Stimulated activated CD4-positive, alpha-beta T cell treated with anti-CD3 and anti-CD28 coated beads, Interleukin-15, amount 100 ng/mL, for 24 hours (primary cell): ENCODE measurements at places on chromosomes 6 and 20.

DNA sequence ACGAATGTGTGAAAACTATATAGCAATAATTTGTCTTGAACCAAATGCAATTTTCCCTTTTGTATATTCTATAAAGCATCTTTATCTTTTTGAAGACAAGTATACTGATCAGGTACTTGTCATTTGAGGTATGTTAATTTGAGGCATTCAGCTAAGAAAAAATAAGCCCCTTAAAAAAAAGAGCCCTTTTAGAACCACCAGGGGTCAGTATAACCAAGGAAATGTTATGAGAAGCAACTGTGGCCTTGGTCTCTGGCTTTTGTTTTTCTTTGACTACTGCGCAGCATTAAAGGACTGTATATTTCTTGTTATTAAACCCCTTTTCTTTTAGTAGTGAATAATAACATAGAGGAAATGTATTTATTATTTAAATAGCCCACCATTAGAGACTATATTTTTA lies 43.1 kb downstream of the CD109 start:
- DNase-seq = no peak

DNA sequence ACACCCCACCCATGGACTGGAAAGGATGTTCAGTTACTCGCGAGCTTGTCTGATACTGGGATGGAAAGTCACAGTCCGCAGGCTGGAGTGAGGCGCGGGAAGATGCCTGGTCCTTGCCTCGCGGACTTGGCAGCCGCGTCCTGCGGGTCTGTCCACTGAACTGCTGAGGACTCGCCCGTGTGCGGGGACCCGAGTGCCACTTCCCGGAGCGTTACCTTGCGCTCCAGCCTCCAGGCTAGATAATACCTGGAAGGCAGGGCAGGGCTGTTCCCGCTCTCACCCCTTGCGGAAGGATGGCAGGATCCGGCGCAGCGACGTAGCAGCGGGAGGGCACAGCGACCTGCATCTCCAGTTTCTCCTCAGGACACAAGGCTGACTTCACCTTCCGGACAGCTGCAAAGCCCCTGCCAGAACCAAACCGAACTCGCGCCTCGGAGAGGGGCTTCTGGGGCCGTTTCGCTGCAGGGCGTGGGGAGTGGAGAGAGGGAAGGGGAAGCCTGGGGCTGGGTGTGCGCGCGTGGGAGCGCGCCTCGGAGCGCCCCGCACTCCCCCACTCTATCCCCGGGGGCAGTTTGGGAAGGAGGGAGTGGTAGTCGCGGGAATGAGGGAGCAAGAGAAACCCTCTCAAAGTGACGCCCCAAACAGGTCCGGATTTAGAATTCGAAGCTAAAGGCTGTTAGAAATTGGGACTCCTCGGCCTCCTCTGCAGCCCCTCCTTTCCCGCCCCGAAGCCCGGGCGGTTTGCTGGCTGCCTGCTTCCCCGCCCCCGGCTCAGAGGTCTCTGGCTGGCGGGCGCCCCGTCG lies at the start of gene KCNQ5:
KCNQ5 (plus strand) TSS at position 774 of the 803 bp plus-strand sequence.
- peak; percentile 57 for DNase-seq

DNA sequence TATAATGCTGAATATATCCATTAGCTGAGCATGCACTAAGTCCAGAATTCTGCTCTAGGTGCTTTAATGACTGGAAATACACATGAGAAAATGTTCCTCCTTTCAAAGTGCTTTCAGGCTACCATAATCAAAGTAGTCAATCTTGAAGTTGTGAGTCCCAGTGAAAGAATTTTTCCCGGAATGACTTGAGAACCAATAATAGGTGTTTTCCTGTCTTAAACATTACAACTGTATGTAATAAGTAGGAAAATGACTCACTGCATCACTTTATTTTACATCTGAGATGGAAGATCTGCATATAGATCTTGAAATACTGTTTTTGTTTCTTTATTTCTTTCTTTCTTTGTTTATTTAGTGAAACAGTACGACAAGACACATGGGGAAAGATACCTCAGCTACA lies 437.4 kb upstream of the JAG1 start:
- no peak for DNase-seq

DNA sequence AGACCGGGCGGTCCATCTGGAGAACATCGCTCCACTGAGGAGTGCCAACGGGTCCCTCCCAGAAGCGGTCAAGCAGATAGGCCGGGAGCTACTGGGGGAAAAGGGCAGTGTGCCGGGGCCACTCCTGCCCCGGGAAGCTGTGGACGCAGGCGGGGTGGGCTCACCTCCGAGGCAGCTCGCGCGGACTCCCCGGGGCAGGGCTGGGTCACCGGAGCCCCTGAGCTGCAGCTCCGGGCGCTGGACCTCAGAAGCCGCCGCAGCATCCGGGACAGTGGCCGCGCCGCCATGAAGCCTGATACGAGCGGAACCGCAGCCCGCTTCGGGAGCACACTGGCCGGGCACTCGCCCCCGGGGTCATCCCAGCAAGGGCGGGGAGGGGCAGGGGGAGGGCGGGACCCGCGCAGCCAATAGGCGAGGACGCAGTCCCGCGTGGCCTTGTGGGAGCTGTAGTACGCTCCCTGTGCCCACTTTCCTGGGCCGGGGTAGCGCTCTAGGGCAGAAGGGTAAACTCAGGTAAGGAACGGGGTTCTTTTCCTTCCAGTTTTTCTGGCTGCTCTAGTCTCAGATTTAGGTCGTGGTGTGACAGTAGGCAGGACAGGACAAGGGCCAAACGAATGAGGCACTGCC lies at the start of gene MOCS1:
MOCS1 (minus strand) TSS at position 332 of the 627 bp plus-strand sequence; CDS start at position 287, 45 bp downstream.
- peak; percentile 73 for DNase-seq

GRCh38 chr6:136920671-136921380 lies 1.3 kb upstream of the SLC35D3 start:
- DNase-seq = peak; percentile 50

GRCh38 chr6:3856576-3856975 lies 7.4 kb downstream of the FAM50B start:
- DNase-seq = no peak
